GM12878 (cell line): ENCODE measurements at places on chromosomes 3 and 15. TPM values are rescaled to one million over a fixed set of nuclear protein-coding genes. Genes with fewer than 3 reads are reported as not detected.

DNA sequence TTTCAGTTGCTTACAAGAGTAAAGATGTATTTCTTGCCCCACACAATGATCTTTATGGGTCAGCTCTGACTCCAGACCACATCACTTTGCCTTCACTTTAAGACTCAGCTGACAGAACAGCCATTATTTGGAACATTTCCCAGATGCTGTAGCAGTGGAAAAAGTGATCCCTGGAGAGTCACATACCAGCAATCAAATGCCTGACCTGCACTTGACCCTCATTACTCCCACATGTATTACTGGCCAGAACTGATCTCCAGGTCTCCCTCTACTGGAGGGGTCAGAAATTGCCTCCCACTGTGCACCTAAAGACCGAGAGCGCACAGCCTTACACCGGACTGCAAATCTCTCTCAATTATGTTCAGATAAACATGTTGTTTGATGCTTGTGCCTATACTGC, 88.6 kb upstream of the ZNF385D start:
- no peak overlapping the region for H3K27ac ChIP-seq
- no peak for DNase-seq
- no peaks in the 10 kb centered on the region for H3K27me3 ChIP-seq

DNA sequence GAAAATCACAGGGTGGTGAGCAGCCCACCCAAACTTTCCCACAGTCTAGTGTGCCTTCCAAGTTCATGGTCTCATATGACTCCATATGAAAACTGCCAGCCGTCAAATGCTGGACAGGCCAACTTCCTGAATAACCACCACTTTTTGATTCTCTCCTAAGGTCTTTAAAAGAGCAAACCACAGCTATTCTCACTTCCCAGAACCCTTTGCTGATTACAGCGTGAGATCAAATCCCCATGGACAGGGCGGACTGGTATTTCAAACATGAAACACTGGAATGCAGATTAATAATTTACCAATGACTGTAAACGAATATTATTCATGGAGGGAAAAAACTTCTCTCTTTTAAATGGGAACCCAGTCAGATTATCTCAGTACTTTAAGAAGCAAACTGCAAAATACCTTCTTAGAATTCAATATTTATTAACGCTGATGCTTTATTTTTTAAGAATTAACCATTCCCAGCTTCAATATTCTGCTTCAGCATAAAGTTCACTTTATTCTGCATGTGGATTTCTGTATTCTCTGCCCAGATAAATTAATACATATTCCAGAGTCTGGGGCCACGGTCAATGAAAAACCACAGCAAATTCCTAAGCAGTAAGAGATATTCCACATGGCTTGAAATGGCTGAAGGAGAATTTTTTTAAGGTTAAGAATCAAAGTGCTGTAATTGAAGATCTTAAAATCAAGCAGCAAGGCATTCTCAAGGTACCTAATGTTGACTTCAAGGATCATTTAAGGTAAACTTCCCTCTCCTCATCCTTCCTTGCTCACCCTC, 42.9 kb downstream of the MYO1E start:
- H3K4me1 ChIP-seq = peaks cover 80% of the 10 kb centered on the region
- no peaks in the 10 kb centered on the region; the same call in 1 of the 2 replicates for H3K36me3 ChIP-seq
- H3K27ac ChIP-seq = peak overlapping the region; percentile 48; the same call in 1 of the 2 replicates
- no peak for DNase-seq
- no peaks in the 10 kb centered on the region for H3K27me3 ChIP-seq

- H3K27me3 ChIP-seq = no peaks in the 10 kb centered on the region
- H3K27ac ChIP-seq = no peak overlapping the region
- no peak for DNase-seq
- no peaks in the 10 kb centered on the region for H3K36me3 ChIP-seq
Observed at GRCh38 chr15:76517910-76518309, 181.3 kb downstream of the ISL2 start.

- H3K4me1 ChIP-seq = no peaks in the 10 kb centered on the region
- no peak overlapping the region for H3K4me3 ChIP-seq
- no peak overlapping the region for H3K27ac ChIP-seq
- no peak for DNase-seq
- H3K27me3 ChIP-seq = no peaks in the 10 kb centered on the region
- H3K36me3 ChIP-seq = no peaks in the 10 kb centered on the region
Observed at GRCh38 chr3:10933805-10934481, 58.6 kb upstream of the SLC6A1 start.

GRCh38 chr3:28556195-28556594, 207.6 kb upstream of the AZI2 start:
- H3K4me3 ChIP-seq = no peak overlapping the region
- no peak overlapping the region for H3K27ac ChIP-seq
- DNase-seq = no peak
- no peaks in the 10 kb centered on the region for H3K27me3 ChIP-seq
- no peaks in the 10 kb centered on the region for H3K36me3 ChIP-seq
- no peaks in the 10 kb centered on the region for H3K4me1 ChIP-seq

- H3K27me3 ChIP-seq = no peaks in the 10 kb centered on the region
- no peak for DNase-seq
- H3K36me3 ChIP-seq = no peaks in the 10 kb centered on the region
- no peak overlapping the region for H3K27ac ChIP-seq
- no peak overlapping the region for H3K4me3 ChIP-seq
Observed at GRCh38 chr3:196708467-196708866, 3.6 kb downstream of the CEP19 start.

DNA sequence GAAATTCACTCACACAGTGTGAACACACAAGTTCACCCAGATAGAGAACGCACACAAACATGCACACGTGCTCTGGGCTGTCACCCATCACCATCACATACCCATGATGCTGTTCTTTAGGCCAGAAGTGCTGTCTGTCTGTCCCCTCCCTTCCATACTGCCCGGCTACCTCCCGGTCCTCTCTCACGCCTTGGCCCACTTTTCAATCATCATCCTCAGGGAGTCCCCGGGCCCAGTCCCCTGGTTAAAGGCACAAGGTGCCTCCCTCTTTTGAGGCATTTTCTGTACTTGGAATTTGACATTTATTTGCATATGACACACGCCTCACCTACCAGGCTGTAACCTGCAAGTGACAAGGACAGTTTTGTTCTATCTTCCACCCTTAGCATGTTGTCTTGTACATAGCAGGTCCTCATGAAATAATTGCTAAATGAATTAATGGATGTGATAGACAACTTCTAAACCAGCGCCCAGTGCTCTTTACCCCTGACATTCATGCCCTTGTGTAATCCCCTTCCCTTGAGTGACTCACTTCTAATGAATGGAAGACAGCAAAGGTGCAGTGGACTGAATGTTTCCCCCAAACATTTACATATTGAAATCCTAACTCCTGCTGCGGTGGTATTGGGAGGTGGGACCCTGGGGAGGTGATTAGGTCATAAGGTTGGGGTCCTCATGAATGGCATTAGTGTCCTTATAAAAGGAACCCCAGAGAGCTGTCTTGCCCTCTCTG, 73.9 kb upstream of the ADPGK start:
- no peak for DNase-seq
- no peaks in the 10 kb centered on the region for H3K27me3 ChIP-seq
- H3K27ac ChIP-seq = no peak overlapping the region
- no peak overlapping the region for H3K4me3 ChIP-seq

DNA sequence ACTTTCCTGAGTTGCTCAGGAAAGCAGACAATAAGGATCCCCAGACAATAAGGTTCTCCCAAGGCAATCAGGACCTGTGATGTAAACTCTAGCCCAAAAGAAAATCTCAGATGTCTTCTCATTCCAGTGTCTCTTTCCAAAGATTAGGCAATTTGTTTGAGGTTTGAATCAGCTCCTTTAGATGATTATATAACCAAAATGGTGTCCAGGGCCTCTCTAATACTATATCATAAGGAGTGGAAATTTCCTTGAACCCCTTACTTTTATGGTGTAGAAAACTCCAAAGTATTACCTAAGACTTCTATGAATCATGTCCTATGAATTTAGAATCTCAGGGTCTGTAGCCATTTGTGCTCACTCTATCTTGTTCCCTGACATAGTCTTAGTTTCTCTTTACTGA, 65.9 kb downstream of the GPR176 start:
- DNase-seq = no peak
- H3K36me3 ChIP-seq = no peaks in the 10 kb centered on the region
- H3K27ac ChIP-seq = no peak overlapping the region

DNA sequence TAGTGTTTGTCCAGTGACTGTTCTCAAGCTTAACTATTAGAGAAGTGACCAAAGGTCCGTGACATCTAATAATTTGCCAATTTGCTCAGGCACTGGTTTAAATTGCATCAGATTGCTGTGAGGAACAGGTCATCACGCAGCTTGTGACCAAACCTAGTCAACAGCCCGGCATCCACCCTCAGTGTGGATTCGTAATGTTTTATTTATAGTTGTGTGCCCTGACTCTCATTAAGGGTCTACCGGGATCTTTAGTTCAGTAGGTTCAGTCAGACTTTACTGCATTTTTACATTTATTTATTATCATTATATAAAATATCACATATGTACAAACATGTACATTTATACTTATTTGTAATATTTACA, 46.4 kb upstream of the PGPEP1L start:
- DNase-seq = no peak
- H3K4me3 ChIP-seq = no peak overlapping the region
- H3K27ac ChIP-seq = no peak overlapping the region
- peaks cover 10% of the 10 kb centered on the region for H3K4me1 ChIP-seq

DNA sequence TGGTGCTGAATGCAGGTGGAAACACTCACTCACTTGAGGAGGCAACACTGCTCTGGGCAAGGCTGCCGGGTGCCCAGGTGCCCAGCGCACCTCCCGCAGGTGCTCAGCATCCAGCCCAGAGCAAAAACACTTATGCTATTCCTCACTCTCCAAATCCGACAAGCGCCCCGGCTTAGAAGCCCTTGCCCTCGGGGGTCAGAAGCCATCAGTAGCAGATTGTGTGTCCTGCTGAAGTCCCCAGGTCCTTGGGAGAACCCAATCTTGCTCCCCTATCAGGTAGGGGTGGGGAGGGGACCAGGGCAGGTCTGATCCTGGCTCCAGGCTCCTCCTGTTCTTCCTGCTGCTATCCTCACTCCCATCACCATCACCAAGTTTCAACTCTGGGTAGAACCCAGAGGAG, 46.7 kb downstream of the TLE3 start:
- H3K36me3 ChIP-seq = peaks cover 32% of the 10 kb centered on the region
- no peaks in the 10 kb centered on the region for H3K27me3 ChIP-seq
- H3K27ac ChIP-seq = no peak overlapping the region

DNA sequence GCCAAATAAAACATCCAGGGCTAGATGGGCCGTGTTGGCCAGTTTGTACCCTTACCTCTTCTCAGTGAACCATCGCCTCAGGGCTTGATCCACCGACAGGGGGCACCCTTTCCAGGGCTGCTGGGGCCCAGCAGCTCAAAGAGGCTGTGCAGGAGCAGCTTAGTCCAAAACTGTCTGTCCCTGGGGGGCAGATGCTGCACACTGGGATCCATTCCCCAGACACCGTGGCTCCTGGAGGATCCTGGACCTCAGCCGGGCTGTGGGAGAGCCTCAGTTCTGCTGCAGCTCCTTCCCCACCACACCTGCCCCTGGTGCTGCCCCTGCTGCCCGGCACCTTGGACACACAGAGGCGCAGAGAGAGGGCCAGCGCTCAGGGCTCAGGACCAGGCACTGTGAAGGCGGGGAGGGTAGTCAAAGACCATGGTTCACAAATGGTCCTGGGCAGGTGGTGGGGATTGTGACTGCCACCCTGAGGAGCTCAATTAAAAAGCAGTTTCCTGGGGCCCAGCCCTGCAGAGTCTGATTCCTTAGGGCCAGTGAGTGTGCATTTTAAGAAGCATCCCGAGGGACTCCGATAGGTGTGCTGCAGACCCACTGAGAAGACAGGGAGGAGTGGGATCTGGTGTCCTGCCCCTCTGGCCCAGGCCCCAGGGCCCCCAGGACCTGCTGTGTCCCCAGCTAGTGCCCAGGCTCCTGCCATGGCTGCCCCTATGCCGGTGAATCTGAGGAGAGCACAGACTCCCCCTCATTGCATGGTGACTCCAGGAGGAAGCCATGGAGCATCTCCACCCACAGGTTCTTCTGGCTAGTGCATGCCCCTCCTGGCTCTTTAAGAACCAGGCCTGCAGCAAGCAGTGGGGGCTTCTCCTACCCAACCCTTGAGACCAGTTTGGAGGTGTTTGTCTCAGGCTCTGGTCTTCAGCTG, 86.5 kb upstream of the PRR20G start:
- H3K4me3 ChIP-seq = no peak overlapping the region
- no peaks in the 10 kb centered on the region for H3K36me3 ChIP-seq
- H3K27ac ChIP-seq = no peak overlapping the region
- no peaks in the 10 kb centered on the region for H3K27me3 ChIP-seq
- no peaks in the 10 kb centered on the region for H3K4me1 ChIP-seq
- DNase-seq = no peak

DNA sequence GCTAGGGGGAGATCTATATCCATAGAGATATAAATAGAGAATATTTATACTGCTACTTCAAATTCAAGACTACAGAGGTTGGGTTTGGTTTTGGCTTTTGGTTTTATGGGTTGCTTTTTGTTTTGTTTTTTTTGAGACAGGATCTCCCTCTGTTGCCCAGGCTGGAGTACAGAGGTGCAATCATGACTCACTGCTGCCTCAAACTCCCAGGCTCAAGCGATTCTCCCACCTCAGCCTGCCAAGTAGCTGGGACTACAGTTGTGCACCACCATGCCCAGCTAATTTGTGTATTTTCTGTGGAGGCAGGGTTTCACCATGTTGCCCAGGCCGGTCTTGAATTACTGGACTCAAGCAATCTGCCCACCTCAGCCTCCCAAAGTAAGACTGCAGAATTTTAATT, 3.9 kb upstream of the UBL7 start:
- H3K4me3 ChIP-seq = no peak overlapping the region
- H3K27me3 ChIP-seq = no peaks in the 10 kb centered on the region
- no peak for DNase-seq
- peaks cover 8% of the 10 kb centered on the region for H3K4me1 ChIP-seq
- H3K27ac ChIP-seq = peak overlapping the region; percentile 53
- no peaks in the 10 kb centered on the region for H3K36me3 ChIP-seq

- no peak overlapping the region for H3K27ac ChIP-seq
- no peak overlapping the region for H3K4me3 ChIP-seq
- DNase-seq = no peak
- H3K4me1 ChIP-seq = no peaks in the 10 kb centered on the region
Observed at GRCh38 chr15:57969355-57969754, 96.2 kb downstream of the ALDH1A2 start.

- no peak overlapping the region for H3K4me3 ChIP-seq
- peaks cover 6% of the 10 kb centered on the region for H3K36me3 ChIP-seq
- DNase-seq = no peak
- H3K27ac ChIP-seq = no peak overlapping the region
Observed at GRCh38 chr15:44574734-44575133, 37.8 kb downstream of the EIF3J start.

- no peaks in the 10 kb centered on the region for H3K27me3 ChIP-seq
- no peak for DNase-seq
- no peak overlapping the region for H3K4me3 ChIP-seq
- H3K27ac ChIP-seq = no peak overlapping the region
Observed at GRCh38 chr3:8069471-8069870, 432.2 kb upstream of the LMCD1 start.

Gene GABRR3
- not detected in 2 replicates for total RNA-seq

Gene IMPG2
- total RNA-seq = 0.11 and 0.13 TPM in 2 replicates

Gene GOLGA8S
- total RNA-seq = not detected in 2 replicates

Gene NGLY1
- total RNA-seq = 44.6 and 47.7 TPM in 2 replicates

Gene ASB14
- total RNA-seq = not detected in 2 replicates

Gene MASP1
- 0.05 TPM in 1 of 2 replicates, not detected in the other for total RNA-seq

Gene GDPGP1
- total RNA-seq = 7.8 and 8.9 TPM in 2 replicates

Gene RMDN3
- 27.6 and 28.3 TPM in 2 replicates for total RNA-seq
